ENCODE measurements at places on chromosomes 4 and X.

DNA sequence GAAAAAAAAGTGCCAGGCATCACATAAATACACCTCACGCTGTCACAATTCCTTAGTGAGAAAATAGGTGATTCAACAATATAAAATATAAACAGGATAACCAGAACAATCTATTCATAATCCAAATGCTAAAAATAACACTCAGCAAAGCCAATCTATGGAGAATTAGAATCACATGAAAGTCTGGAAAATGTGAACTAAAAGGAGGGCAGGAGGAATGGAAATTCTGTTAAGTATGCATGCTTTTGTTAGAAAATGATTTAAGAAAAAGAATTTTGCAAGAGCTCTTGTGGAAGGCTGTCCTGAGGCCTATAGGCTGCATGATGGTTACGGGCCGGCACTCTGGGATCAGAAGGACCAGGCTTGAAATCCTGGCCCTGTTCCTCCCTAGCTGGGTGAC is 70.6 kb upstream of the PROM1 start:
- no peak for DNase-seq

- no peak for DNase-seq
Measured at GRCh38 chrX:154436374-154436982, 476 bp upstream of the GDI1 start.

DNA sequence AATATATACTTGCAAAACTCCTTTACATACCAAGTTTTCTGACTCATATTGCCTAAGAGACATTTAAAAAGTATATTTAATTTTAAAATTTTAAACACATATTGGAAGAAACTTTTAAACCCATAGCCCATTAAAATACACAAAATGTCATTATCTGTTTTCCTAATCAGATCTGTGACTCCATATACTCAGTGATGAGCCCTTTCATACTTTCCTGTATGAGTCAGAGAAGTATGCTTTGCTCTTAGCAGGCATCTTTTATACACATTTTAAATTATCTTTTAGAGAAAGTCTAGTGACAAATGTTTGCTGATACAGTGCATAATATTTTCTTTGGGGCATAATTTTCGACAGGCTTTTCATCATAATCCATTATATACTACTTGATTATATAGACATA is 26.4 kb downstream of the SPIN3 start:
- no peak for DNase-seq

DNA sequence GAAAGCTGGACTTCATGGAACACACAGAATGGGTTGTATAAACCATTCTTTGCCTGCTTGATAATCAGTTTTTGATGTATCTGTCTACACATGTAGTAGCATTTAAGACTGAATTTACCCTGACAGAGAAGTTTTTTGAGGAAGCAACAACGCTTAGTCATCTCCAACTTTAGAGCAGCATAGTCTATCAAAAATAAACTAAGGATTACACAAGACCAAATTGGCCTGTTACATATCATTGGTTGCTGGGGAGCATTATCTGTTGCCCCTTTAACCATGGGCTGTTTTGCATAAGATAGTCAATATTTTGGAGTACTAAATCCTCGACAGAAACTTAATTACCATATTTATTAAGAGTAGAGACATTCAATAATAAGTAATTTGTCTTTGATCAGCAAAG is 347.4 kb downstream of the FAM47B start:
- no peak for DNase-seq

- DNase-seq = no peak
Measured at GRCh38 chrX:96763608-96764007, 79.0 kb downstream of the DIAPH2 start.

DNA sequence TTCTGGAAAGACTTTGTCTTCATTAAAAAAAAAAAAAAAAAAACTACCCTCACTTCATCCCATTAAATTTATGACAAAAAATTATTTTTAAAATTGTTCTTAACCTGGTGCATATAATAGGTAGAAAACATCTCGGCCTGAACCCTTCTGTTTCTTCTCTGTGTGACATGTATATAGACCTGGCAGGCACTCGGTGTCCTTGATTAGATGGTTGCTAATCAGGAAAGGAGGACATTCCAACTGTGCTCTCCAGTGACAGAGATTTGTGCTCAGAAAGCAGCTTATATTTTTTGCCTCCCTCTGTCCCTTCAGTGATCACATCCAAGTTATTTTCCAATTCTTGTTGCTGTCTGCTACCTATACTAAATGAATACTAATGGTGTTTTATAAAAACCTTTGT is 355.6 kb downstream of the CBLL2 start:
- DNase-seq = no peak

GRCh38 chr4:4762909-4763821 is 96.3 kb upstream of the MSX1 start:
- no peak for DNase-seq

GRCh38 chrX:100410901-100411801 is 1.1 kb upstream of the PCDH19 start:
- peak; percentile 8 for DNase-seq

DNA sequence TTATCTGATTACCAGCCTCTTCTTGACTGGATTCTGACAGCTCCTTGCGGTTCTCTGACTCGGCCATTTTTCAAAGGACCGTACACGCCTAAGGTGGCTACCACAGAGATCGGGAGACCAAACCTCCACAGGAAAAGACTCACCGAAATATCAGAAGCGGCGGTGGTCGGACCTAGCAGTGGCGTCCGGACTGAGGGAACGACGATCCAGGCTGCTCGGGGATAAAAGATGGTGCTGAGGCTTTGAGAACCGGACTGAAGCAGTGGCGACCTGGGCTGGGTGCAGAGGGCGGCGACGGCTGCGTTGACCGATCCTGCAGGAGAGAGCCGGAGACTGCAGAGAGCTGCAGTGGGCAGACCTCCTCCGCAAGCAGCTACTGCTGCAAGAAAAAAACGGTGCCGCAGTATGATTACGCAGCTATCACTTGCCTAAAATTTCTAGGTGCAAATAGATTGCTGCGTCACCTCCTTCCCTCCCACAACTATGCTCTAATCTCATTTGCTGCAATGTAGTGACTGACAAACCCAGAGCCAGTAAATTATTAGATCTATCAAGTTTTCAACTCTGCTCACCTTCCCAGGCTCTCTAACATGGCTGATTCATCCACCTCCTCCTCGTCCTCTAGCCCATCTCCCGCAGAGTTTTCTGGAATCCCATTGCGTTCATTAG is at the start of gene NAP1L2:
Gene NAP1L2 (minus strand): TSS at position 426 of the 669 bp plus-strand sequence. CDS start 359 bp downstream, at position 67.
- DNase-seq = no peak

- DNase-seq = no peak
Measured at GRCh38 chrX:132744470-132744869, 214.0 kb downstream of the HS6ST2 start.

- no peak for DNase-seq
Measured at GRCh38 chr4:60042231-60042652, 1157.9 kb upstream of the ADGRL3 start.

- DNase-seq = no peak
Measured at GRCh38 chr4:175273995-175274753, 356.0 kb downstream of the ADAM29 start.

DNA sequence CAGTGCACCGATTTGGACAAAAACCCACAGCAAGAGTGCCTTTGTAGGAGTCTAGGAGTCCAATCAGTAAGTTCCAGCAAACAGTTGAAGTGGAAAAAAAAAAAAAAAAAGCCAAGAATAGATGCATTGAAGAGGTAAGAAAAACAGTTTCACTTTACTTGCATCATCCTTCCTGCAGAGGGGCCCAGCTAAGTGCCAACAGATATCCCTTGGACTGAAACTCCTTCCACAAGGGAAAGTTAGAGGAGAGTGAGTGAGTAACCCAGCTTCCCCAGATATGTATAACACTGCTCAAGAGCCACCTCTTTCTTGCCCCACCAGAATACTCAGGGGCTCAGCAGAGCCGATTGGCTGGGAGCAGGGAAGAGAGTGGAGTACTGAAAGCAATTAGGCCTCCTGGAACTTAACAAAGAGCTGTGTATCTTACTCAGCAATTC is 617.7 kb upstream of the SMIM31 start:
- no peak for DNase-seq

DNA sequence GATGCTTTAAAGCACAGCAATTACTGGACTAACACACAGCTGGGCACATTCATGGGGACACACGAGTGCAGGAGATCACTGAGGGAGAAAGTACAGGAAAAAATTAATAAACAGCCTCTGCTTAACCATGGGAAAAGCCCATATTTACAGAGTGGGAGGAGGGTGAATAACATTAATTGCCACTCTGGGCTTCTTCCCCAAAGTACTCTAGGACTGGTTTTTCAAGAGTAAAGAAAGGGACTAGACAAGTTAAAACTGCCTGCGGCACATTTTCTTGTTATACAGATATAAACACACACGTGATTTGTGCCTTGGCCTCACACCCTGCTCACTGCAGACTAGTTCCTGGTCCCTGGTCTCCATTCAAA is 179.7 kb upstream of the TET2 start:
- DNase-seq = no peak

- DNase-seq = no peak
Measured at GRCh38 chr4:35516102-35516501, 728.2 kb downstream of the ARAP2 start.

DNA sequence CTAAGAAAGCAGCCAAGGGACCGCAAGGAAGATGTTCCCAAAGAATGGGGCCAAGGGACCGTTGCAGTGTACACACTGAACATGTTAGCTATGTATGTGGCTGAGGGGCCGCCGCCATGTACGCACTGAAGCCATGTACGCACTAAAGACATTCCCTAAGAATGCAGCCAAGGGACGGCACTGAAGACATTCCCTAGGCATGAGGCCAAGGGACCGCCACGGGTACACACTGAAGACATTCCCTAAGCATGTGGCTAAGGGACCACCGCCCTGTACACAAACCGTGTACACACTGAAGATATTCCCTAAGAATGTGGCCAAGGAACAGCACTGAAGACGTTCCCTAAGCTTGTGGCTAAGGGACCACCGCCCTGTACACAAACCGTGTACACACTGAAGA is 54.0 kb downstream of the DHRSX start:
- no peak for DNase-seq

DNA sequence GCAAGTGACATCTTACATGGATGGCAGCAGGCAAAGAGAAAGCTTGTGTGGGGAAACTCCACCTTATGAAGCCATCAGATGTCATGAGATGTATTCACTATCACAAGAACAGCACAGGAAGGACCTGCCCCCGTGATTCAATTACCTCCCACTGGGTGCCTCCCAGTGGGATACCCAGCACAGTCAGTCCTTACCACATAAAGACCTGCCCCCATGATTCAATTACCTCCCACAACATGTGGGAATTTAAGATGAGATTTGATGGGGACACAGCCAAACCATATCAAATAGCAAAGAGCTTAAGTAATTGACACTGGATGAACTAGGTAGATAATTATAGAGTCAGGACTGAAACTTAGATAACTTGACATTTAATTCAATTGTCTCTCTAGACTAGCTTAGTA is 85.6 kb downstream of the SLIT2 start:
- no peak for DNase-seq

DNA sequence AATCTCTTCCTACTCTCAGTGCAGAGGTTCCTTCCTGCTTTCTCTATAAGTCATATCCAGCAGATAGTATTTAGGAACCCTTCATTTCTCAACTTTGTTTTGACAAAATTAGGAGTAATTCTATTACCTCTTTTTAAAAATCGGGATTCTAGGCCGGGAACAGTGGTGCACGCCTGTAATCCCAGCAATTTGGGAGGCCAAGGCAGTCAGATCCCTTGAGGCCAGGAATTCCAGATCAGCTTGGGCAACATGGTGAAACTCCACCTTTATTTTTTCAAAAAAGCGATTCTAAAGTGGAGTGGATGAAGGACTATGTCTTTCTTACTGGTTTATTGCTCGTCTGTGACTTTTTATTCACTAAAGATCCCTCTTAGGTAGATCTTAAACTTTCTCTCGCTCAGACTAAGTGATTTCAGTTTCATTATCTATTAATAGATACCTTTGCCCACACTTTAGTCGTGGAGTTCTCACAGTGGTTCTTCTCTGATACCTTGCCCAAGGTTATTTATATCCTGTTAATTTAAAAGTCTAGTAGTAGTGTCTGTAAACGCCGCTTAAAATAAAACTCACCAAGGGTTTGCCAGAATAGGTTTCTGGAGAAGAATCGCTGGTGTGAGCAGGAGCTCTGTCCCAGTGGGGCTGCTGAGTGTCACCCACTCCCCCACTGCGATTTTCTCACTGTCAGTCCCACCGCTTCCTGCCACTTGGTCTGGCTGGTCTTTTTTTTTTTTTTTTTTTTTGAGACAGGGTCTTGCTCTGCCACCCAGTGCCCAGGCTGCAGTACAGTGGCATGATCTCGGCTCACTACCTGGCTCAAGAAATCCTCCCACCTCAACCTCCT is 27.0 kb upstream of the TMEM131L start:
- DNase-seq = no peak

GRCh38 chr4:12487000-12487399 is 997.1 kb downstream of the RAB28 start:
- DNase-seq = no peak

Data from DMS 273 treated with DMSO at 0.1 percent for 48 hours (cell line).